ENCODE measurements at places on chromosomes 4 and X. TPM values are rescaled to one million over a fixed set of nuclear protein-coding genes. Genes with fewer than 3 reads are reported as not detected.

Gene SSX4
- total RNA-seq = not detected

Gene WAS
- 0.48 TPM for total RNA-seq

Gene LRIT3
- 1.9 TPM for total RNA-seq

Gene PDE6B
- 7.0 TPM for total RNA-seq

Gene XK
- total RNA-seq = 7.7 TPM

All from umbilical cord (tissue), 2 donors.